ENCODE measurements at places on chromosomes 5 and 9.

- DNase-seq, result no peak
Measured at GRCh38 chr5:93209476-93209875, 371.5 kb downstream of the NR2F1-AS1 start.

DNA sequence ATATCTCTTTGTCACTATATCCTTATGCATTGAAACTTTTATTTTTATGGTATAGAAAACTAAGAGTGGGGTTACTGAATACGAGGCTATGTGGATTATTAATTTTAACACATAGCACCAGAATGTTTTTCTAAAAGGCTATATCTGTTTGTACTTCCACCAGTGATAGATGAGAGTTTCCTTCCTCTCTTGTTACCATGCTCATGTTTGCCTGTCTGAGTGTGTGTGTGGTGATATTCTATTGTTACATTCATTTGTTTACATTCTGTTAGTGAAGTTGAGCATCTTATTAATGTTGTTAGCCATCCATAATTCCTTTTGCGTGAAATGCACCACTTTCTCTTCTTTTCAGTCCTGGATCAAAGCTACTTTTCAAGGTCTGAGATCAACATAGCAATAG, 54.1 kb upstream of the ALDH1A1 start:
- no peak for DNase-seq

GRCh38 chr9:76369583-76369982, 24.6 kb downstream of the RFK start:
- DNase-seq, result no peak

GRCh38 chr5:32753765-32754164, 42.6 kb downstream of the NPR3 start:
- no peak for DNase-seq

GRCh38 chr5:171601266-171601881, 181.9 kb downstream of the FGF18 start:
- no peak for DNase-seq

- no peak for DNase-seq
Measured at GRCh38 chr9:98323051-98323830, 67.8 kb upstream of the TBC1D2 start.

GRCh38 chr5:35461530-35461929, 156.1 kb upstream of the SPEF2 start:
- no peak for DNase-seq

DNA sequence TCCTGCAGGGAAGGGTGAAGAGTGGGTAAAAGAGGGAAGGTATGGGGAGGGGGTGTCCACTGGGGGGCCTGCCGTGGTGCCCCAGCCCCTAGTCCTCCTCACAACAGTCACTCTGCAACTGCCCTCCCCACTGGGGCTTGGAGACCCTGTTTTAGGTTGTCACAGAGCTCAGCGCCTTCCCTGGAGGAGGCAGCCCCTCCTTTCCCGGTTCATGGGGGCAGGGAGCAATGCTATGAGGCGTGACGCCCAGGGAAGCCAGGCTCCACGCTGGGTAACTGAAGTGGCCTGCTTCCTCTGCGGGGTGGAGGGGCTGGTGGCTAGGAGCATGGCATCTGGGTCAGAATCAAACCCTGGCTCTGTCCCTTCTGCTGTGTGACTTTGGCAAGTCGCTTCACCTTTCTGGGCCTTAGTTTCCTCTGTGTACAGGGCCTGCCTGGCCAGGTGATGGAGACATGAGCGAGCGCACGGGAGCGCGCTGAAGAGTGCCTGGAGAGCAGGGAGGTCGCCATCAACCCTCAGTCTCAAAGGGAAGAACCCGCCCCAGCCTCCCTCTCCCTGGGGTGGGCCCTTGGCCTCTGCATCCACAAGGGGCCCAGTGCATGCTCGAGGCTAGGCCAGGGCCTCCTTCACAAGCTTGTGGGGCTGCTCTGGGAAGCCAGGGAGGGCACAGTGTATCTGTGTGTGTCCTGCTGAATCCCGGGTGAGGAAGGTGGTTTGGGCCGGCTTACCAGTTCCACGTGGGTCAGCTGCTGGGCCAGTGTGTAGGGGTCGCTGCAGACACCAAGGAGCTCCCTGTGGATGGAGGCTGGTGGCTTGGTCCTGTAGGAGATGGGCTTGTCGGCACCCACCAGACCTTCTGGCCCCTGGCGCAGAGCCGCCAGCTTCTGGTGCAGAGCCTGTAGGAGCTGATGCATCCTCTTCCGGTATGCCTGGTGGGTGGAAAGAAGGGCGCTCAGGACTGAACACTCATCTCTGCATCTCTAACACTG, 56.4 kb upstream of the RNF130 start:
- DNase-seq, result no peak

- DNase-seq, result no peak
Measured at GRCh38 chr5:140391312-140391711, 10.3 kb upstream of the ANKHD1 start.

- DNase-seq, result no peak
Measured at GRCh38 chr5:73655521-73656160, 29.6 kb downstream of the ARHGEF28 start.

DNA sequence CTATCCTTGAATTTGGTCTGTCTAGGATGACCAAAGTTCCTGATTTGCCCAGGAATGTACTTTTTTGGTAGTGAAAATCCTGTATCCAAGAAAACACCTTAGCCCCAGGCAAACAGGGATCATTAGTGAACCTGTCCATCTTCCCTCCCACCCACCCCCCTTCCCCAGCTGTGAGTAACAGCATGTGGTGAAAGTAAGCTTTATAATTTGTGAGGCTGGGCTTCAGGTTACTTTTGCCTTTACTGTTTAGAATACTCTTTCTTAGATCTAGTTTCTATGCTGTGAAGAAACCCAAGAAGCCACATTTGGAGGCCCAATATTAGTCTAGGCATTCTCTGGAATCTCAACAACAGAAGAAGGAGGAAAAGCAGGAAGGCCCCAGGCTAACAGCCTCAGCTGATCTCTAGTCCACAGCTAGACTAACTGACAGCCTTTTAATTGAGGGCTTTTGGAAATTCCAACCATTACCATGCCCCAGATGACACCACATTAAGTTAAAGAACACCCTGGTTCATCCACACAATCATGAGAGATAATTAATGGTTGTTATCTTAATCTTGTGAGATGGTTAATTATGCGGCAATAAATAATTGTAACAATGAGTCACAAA, 703.0 kb upstream of the NUDT12 start:
- no peak for DNase-seq

GRCh38 chr9:99472240-99472915, 250.3 kb downstream of the SEC61B start:
- no peak for DNase-seq

GRCh38 chr5:179901462-179901861, 6.2 kb downstream of the TBC1D9B start:
- DNase-seq, result no peak

DNA sequence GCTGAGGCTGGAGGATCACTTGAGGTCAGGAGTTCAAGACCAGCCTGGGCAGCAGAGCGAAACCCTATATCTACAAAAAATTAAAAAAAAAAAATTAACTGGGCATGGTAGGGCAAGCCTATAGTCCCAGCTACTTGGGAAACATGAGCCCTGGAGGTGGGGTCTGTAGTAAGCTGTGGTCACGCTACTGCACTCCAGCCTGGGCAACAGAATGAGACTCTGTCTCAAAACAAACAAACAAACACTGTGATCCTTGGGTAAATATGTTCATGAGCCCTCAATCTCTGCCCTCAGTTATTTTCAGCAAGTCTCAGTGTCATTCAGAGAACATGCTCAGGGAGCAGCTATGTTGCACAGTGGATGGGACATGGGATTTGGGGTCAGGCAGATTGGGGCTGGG, 76.2 kb downstream of the PTTG1 start:
- no peak for DNase-seq

GRCh38 chr5:68823301-68823700, 270.5 kb upstream of the SLC30A5 start:
- DNase-seq, result no peak

DNA sequence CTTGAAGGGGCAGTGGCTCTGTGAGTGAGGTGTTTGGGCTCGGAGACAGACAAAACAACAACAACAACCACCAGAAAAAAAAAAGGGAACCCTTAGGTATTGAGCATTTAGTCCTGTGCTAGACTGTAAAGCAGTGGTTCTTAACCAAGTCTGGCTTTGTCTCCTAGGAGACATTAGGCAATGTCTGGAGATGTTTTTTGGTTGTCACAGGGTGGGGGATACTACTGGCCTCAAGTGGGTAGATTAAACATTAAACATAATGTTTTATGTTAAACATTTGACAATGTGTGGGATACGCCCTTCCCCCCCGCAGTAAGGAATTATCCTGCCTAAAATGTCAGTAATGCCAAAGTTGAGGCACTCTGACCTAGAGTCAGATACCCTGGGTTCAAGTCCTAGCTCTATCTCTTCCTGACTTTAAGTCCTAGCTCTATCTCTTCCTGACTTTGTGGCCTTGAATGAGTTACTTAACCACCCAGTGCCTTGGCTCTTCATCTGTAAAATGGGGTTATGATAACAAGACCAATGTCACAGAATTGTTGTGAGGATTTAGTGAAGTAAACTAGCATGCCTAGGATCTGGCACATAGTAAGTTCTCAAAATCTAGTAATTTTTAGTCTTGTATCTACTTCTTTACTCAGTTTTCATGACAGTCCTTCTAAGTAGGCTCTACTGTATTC, 1.8 kb downstream of the TRIM32 start:
- no peak for DNase-seq

DNA sequence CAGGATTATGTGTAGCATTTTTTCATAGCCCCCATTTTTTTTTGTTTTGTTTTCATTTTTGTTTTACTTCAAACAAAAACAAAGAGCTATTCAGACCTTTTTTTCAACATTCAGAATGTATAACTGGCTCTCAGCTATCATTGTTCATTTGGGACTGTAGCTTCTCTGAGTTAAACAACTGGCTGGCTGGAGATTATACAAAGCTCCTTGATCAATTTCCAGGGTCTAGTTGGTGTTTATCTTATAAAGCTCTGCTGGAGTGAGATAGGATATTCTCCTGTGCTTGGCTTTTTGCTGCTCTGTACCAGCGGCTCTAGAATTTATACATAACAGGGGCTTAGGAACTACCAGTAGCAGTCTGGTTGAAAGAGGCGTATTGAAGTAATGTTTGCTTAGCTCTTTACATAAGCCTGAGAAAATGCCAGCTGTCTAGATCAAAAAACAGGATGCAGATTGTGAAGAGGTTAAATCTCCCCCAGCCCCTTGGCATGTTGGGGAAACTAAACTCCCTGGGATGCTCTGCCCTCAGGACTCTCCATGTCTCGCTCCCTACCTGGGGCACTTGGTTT, 15.2 kb downstream of the GARNL3 start:
- no peak for DNase-seq

DNA sequence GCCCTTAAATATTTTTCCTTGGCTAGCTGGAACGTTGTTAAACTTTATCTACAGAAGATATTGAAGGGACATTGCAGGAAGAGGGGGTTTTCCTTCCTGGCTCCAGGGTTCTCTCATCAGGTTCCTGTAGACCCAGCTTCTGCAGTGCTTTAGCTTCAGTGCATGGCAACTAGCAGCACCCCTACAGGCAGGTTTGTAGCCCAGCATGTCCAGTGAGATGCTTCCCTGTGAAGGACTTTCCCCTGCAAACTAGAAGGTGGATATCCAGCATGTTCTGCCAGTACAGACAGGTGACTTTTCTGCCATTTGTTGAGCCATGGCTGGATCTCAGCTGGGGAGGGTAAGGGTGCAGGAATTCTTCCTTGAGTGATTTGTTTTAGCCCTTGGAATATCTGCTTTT, 10.4 kb downstream of the CCL28 start:
- DNase-seq, result no peak
